ENCODE measurements at places on chromosomes 2 and 18.

GRCh38 chr2:191846515-191847476, at the start of gene CAVIN2:
Gene CAVIN2 (minus strand): TSS chr2:191847088. CDS start chr2:191846925, 163 bp downstream.
- no peak for DNase-seq

- DNase-seq: no peak
Observed at GRCh38 chr2:12806549-12807242, 90.0 kb downstream of the TRIB2 start.

DNA sequence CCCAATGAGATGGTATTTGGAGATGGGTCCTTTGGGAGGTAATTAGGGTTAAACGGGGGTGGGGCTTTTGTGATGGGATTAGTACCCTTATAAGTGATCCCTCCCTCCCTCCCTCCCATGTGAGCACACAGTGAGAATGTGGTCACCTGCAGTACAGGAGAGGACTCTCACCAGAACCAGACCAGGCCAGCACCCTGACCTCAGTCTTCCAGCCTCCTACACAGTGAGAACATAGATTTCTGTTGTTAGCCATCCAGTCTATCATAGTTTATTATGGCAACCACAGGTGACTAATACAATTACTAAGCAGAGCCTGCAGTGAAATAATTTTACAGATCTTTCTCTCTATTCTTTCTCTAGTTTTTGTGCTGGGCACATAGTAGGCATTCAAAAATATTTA, 137.7 kb upstream of the PKDCC start:
- no peak for DNase-seq

GRCh38 chr2:154709215-154709614, 10.7 kb downstream of the KCNJ3 start:
- DNase-seq: no peak

- DNase-seq: no peak
Observed at GRCh38 chr2:37323781-37324535, 675 bp downstream of the PRKD3 start.

GRCh38 chr2:140975237-140975636, 1155.6 kb downstream of the LRP1B start:
- DNase-seq: no peak

DNA sequence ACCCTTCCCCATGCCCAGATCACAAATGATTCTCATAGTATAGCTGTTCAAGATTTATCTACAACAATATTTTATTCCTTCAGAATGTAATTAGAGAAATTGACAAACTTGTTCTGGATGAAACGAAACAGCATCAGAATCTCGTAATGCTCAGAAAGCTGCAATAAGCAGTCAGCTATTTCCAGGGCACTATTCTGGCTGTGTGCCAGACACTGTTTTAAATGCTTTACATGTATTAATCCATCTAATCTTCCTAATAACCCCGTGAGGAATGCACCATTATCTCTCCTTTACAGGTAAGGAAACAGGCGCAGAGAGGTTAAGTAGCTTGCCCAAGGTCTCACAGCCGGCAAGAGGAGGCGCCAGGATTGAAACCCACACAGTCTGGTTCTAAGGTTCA, 10.1 kb upstream of the LYPD6B start:
- no peak for DNase-seq

DNA sequence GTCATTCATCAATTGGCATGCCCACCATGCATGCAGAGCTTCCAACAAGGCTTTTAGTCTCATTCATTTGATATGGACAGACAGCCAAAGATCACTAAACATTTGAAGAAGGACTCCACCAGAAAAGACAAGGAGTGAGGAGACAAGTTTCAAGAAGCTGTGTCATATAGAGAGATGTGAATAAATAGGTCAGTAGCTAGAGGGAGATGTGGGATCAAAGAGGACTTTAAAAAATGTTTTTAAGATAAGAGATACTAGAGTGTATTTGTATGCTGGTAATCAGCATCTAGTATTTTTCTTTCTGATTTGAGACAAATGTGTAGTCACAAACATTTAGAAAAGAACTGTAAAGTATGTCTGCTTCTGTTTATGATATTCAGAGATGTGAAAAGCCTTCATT, 48.5 kb downstream of the ANTXR1 start:
- DNase-seq: no peak

GRCh38 chr2:158882297-158882696, 86.1 kb upstream of the TANC1 start:
- no peak for DNase-seq

GRCh38 chr2:114684403-114684802, 242.0 kb downstream of the DPP10 start:
- no peak for DNase-seq

DNA sequence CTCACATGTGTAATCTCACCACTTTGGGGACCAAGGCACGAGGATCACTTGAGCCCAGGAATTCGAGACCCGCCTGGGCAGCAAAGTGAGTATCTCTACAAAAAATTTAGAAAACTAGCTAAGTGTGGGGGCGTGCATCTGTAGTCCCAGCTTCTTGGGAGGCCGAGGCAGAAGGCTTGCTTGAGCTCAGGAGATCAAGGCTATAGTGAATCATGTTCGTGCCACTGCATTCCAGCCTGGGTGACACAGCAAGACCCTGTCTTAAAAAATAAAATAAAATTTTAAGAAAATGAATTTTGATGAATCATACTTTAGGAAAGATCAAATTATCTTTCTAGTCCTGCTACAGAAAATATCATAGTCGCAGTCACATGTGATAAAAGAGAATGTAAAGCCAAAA, 46.9 kb downstream of the CABYR start:
- no peak for DNase-seq

- no peak for DNase-seq
Observed at GRCh38 chr2:166517533-166518061, 23.5 kb upstream of the SCN7A start.

- no peak for DNase-seq
Observed at GRCh38 chr2:36785179-36785795, 88.8 kb downstream of the VIT start.

DNA sequence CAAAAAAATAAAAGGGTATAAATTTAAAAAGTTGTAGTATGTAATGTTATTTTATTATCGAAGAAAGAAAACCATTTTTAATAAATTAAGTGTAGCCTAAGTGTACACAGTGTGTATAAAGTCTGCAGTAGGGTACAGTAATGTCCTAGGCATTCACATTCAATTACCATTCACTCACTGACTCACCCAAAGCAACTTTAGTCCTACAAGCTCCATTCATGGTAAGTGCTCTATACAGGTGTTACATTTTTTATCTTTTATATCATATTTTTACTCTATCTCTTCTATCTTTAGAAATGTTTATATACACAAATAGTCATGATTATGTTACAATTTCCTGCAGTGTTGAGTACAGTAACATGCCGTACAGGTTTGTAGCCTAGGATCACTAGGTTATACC, 59.5 kb downstream of the RABL2A start:
- no peak for DNase-seq

- no peak for DNase-seq
Observed at GRCh38 chr2:222769446-222769845, 91.4 kb upstream of the ACSL3 start.

DNA sequence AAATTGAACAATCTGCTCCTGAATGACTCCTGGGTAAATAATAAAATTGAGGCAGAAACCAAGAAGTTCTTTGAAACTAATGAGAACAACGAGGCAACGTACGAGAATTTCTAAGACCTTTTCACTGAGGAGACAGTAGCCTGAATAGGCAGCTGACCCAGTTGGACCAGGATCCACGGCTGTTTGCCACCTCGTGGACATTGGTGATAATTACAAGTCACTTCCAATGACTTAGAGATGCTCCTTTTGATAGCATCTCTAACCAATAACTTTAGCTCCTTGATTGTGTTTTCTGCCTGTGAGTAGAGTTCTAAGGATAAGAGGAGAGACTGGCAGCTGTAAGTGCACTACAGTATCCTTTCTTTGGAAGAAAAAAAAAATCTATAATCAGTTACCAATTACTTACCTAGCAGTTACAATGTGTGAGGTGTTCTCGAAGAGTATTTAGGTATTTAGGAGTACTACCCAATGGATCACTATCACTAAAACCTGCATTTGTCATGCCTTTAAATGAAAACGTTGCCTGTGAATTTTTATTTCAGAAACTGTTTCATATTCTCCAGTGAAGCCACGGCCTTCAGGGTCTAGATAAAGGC, 31.3 kb upstream of the CNTNAP5 start:
- no peak for DNase-seq

GRCh38 chr2:232523682-232524597, 2.0 kb upstream of the CHRND start:
- DNase-seq: peak; percentile 25
